ENCODE measurements at places on chromosomes 2 and 18.

GRCh38 chr2:140714586-140714985 is 1416.2 kb downstream of the LRP1B start:
- no peak for DNase-seq

DNA sequence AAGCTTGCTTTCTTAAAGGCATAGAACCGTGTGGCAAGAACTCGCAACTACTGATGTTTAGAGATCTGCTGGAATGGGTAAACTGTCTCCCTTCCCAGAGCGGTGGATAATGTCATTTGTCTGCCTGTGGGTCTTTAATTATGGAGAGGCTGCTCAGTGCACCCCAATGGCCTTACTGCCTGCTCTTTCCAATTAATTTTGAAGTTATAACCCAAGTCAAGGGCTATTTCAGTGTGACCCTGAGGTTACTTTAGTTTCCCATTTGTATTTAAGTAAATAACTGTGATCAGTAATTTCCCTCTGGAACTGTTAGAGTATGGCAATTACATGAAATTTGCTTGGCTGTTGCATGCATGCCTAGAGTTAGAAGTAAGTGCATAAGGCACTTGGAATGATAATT is 48.9 kb upstream of the LYPD6 start:
- no peak for DNase-seq

DNA sequence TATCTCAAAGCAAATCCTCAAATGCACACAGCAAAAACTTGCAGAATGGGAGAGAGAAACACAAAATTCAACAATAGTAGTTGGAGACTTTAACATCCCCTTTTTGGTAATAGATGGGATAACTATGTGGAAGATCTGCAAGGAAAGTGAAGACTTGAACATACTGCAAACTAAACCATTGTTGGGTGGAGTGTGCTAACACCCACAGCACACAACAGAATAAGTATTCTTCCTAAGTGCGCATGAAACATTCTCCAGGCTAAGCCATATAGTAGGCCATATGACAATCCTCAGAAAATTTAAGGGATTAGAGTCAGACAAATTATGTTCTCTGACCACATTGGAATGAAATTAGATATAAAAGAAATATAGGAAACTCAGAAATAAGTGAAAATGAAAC is 230.6 kb downstream of the FBXO15 start:
- no peak for DNase-seq

DNA sequence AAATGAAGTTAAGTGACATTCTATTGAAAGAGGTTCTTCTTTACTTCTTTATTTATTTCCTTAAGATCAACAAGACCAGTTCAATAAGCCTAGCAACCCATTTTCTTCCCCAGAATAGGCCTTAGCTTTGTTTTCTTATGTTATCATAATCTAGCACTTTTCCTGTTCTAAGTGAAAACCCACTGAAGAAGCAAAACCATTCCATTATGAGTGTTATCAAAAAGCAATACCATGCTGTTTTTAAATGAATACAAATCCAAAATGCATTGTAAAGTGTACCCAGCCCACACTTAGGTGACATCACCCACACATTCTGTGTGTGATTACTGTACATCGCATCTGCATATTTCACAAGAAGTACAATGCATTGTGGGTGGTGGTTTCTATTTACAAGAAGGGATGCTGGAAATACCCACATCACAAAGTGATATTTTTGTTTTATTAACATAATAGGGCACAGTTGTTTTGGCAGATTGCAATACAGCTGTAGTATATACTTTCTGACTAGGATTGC is 679.5 kb downstream of the KCNJ3 start:
- no peak for DNase-seq
